ENCODE measurements at places on chromosomes 3 and 15. TPM values are rescaled to one million over a fixed set of nuclear protein-coding genes. Genes with fewer than 3 reads are reported as not detected.

AGBL1 gene
- total RNA-seq, result not detected

PSTPIP1 gene
- not detected for total RNA-seq

SIDT1 gene
- under 0.01 TPM for total RNA-seq

FAM81A gene
- 0.18 TPM for total RNA-seq

SLC6A1 gene
- not detected for total RNA-seq

TMEM212 gene
- total RNA-seq, result not detected

DPPA4 gene
- not detected for total RNA-seq

OCA2 gene
- not detected for total RNA-seq

SLC22A14 gene
- total RNA-seq, result under 0.01 TPM

SLC12A1 gene
- total RNA-seq, result not detected

RUBCN gene
- 5.6 TPM for total RNA-seq

ISL2 gene
- 0.37 TPM for total RNA-seq

KLHL40 gene
- total RNA-seq, result not detected

USP8 gene
- total RNA-seq, result 35.3 TPM

DENND6A gene
- 11.7 TPM for total RNA-seq

LHFPL4 gene
- total RNA-seq, result 0.09 TPM

EPHA3 gene
- 5.7 TPM for total RNA-seq

ACTRT3 gene
- 3.7 TPM for total RNA-seq

C3orf85 gene
- total RNA-seq, result not detected

SERPINI2 gene
- not detected for total RNA-seq

ECE2 gene
- not detected for total RNA-seq

RNU5B-1 gene
- not detected for total RNA-seq

USP4 gene
- total RNA-seq, result 21.7 TPM

TM4SF18 gene
- total RNA-seq, result 0.92 TPM

WDR93 gene
- under 0.01 TPM for total RNA-seq

RBM15B gene
- 33.7 TPM for total RNA-seq

MCF2L2 gene
- 0.37 TPM for total RNA-seq

GOLGA6D gene
- total RNA-seq, result not detected

DRD3 gene
- not detected for total RNA-seq

BBX gene
- 52.9 TPM for total RNA-seq

PRR20G gene
- total RNA-seq, result not detected

ISLR gene
- total RNA-seq, result 157 TPM

INKA1 gene
- total RNA-seq, result 3.7 TPM

LRRC31 gene
- not detected for total RNA-seq

ASB14 gene
- not detected for total RNA-seq

ZBBX gene
- total RNA-seq, result under 0.01 TPM

HGD gene
- 0.71 TPM for total RNA-seq

GNAT1 gene
- total RNA-seq, result not detected

FRMD5 gene
- 1.6 TPM for total RNA-seq

GCNT3 gene
- 0.14 TPM for total RNA-seq
